ENCODE measurements at places on chromosomes 5 and 9. TPM values are rescaled to one million over a fixed set of nuclear protein-coding genes. Genes with fewer than 3 reads are reported as not detected.
A peak's percentile ranks its signal among the peaks of the same experiment; 100 is the strongest.

PTPRD gene
- not detected for total RNA-seq

DNA sequence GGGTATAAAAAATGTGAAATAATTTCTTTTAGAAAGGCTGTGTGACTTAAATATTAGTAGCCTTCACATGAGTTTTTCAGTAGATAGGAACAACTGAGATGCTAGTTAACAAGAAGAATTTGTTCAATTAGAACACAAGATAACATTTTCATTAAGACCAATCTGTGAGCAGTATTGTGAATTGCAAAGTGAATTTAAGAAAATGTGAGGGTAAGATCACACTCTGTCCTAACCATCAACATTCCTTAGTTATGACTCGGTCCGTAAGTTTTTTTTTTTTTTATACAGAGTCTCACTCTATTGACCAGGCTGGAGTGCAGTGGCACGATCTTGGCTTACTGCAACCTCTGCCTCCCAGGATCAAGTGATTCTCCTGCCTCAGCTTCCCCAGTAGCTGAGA is 180.2 kb upstream of the EGFLAM start:
- H3K27ac ChIP-seq: no peak overlapping the region
- no peak overlapping the region for H3K4me3 ChIP-seq
- H3K27me3 ChIP-seq: peaks cover 11% of the 10 kb centered on the region
- peak; percentile 12 for DNase-seq
- no peaks in the 10 kb centered on the region for H3K4me1 ChIP-seq
- H3K36me3 ChIP-seq: no peaks in the 10 kb centered on the region

DNA sequence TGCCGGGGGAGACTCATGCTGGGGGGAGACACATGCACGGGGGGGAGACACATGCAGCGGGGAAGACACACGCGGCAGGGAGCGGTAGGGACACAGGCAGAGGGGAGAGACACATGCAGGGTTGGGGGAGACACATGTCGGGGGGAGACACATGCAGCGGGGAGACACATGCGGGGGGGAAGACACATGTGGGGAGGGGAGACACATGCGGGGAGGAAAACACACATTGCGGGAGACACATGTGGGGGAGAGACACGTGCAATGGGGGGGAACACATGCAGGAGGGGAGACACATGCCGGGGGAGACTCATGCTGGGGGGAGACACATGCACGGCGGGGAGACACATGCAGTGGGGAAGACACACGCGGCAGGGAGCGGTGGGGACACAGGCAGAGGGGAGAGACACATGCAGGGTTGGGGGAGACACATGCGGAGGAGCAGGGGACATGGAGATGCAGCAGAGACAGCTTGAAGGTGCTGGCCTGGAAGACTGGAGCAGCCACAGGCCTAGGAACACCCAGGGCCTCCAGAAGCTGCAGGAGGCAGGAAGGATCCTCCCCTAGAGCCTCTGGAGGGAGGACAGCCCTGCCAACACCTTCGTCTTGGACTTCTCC is 20.3 kb upstream of the OLFM1 start:
- peaks cover 10% of the 10 kb centered on the region for H3K27me3 ChIP-seq
- no peaks in the 10 kb centered on the region for H3K4me1 ChIP-seq
- H3K27ac ChIP-seq: no peak overlapping the region
- no peaks in the 10 kb centered on the region for H3K36me3 ChIP-seq
- no peak overlapping the region for H3K4me3 ChIP-seq
- no peak for DNase-seq

DNA sequence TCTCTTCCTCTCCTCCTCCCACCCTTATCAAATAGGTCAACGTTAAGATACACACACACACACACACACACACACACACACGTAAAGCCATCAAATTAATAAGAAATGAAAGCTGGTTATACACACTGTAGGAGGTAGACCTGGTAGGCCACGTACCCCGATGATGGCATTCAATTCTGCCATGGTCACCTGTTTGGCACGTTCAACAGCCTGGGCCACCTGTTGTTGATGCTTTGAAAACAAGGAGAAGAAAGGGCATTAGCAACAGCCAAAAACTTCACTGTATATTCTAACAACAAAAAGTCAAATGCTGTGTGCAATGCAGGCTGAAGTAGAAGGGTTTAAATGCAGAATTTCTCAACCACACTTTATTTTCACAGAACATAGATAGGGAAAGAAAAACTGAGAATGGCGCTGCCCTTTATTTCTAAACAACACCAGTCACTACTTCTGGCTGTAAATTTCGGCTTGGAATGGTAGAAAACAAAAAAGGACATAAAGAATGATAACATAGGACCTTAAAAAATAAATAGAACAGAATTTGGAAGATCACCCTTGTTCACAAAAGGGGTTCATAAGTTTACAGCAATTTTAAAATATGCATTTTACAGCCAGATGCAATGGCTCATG is 37.2 kb downstream of the TLE1 start:
- no peak overlapping the region for H3K4me3 ChIP-seq
- H3K4me1 ChIP-seq: peaks cover 12% of the 10 kb centered on the region
- DNase-seq: no peak
- H3K36me3 ChIP-seq: peaks cover 3% of the 10 kb centered on the region
- H3K27ac ChIP-seq: no peak overlapping the region
- H3K27me3 ChIP-seq: no peaks in the 10 kb centered on the region

- H3K27ac ChIP-seq: no peak overlapping the region
- no peaks in the 10 kb centered on the region for H3K4me1 ChIP-seq
- H3K27me3 ChIP-seq: no peaks in the 10 kb centered on the region
- DNase-seq: no peak
Observed at GRCh38 chr9:31153250-31153840, 1231.1 kb upstream of the ACO1 start.

GRCh38 chr5:65682148-65682547 is 39.8 kb downstream of the SGTB start:
- no peaks in the 10 kb centered on the region for H3K4me1 ChIP-seq
- H3K27ac ChIP-seq: no peak overlapping the region
- H3K4me3 ChIP-seq: no peak overlapping the region
- H3K36me3 ChIP-seq: peaks cover 45% of the 10 kb centered on the region

DNA sequence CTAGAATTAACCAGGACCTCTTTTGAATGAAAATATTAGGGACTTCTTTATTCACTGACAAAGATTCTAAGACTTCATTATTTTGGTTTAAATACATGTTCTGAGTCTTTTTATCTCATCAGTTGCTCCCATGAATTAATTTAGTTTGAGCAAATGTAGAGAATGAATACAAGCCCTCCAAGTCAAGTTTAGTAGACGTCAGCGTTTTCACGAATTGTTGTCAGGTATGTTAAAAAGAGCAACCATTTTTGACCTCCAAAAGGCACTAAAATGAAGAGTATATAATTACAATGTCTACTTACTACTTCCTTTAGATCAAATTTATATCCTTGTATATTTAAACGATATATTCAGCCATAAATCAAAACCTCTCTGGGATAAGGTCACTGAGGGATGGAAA is 809.3 kb upstream of the CDH6 start:
- no peaks in the 10 kb centered on the region for H3K36me3 ChIP-seq
- no peak overlapping the region for H3K4me3 ChIP-seq
- H3K27ac ChIP-seq: no peak overlapping the region
- H3K4me1 ChIP-seq: no peaks in the 10 kb centered on the region
- no peaks in the 10 kb centered on the region for H3K27me3 ChIP-seq

DNA sequence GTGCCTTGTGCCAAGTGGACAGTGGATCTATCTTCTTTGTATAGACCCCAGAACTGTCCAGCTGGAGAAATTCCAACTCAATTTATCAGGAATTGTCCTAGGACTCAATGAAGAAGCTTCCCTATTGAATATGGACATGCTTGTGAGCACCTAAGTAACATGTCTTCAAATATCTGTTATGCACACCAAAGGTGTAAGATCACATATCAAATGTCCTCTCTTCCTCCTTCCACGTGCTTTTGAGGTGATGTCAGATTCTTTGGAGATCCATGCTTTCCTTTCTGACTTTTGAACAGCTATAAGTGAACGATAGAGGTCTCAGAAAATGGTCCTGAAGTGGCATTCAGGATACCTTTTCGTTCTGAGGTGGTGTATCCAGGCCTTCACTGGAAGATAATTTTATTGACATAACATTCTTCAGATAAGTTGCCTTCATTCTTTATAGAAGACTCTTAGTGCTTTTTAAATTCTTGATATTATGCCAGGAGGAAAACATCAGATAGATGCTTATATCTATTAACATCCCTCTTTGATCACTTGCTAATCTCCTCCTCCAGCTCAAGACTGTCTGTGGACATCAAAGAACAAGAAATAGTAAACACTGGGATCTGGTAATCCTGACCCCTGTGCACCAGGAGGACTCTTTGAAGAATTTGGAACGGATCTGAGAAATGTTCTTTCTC is 246.4 kb downstream of the SMARCA2 start:
- no peaks in the 10 kb centered on the region for H3K36me3 ChIP-seq
- H3K27ac ChIP-seq: no peak overlapping the region
- H3K27me3 ChIP-seq: no peaks in the 10 kb centered on the region
- H3K4me3 ChIP-seq: no peak overlapping the region

SMIM33 gene
- total RNA-seq: not detected

Measured in GM23248 (cell line).